Stimulated activated naive CD8-positive, alpha-beta T cell treated with anti-CD3 and anti-CD28 coated beads, Interleukin-15, amount 100 ng/mL, for 72 hours (primary cell): ENCODE measurements at places on chromosomes 2 and 18.
A peak's percentile ranks its signal among the peaks of the same experiment; 100 is the strongest.

GRCh38 chr2:150212722-150213171 lies 274.7 kb downstream of the RND3 start:
- DNase-seq = no peak

DNA sequence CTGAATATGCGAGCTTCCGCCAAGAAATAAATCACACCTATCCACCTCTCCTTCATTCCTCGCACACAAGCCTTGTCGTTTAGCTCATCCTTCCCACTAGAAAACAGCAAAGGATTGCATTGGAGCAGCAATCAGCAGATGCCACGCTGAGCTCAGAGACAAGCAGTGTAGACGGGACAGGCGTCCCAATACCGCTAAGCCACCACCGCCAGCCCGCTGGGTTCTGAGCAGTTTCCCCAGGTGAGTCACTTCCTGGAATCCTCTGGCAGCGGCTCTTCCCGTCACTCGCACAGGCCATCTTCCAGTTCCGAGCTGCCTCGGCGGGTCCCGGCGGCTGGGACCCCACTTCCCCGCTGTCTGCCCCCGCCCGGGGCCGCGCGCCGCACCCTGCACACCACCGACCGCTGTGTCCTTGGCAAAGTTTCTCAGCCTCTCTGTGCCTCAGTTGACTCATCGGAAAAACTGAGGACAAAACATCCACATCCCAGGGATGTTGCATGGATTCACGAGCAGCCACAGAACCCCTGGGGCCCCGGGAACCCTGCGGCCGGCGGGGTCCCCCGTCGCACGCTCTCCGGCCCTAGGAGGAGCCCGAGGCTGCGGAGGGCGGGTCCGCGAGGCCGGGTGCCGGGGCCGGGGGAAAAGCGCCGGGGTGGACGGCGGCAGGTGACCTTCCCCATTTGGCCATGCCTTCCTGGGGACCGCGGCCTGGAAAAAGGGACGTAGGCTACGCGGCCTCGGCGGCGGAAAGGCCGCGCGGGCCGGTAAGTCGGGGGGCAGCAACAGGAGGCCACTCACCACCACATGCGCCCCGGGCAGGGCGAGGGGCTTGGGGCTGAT lies 573 bp downstream of the KDSR start:
- DNase-seq = peak; percentile 40

DNA sequence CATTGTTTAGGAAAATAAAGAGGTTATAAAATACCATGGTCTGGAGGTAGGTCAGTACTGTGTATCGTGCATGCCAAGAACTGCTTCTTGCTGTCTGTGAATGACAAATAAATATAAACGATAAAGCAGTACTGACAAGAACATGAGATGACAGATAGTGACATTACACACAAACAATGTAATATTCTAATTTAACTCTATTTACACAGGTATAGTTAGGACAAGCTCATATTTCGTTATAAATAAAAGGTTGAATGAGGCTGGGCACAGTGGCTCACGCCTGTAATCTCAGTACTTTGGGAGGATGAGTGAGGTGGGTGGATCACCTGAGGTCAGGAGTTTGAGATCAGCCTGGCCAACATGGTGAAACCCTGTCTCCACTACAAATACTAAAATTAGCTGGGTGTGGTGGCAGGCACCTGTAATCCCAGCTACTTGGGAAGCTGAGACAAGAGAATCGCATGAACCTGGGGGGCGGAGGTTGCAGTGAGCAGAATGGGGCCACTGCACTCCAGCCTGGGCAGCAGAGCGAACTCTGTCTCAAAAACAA lies 14.7 kb upstream of the GPR75 start:
- no peak for DNase-seq

DNA sequence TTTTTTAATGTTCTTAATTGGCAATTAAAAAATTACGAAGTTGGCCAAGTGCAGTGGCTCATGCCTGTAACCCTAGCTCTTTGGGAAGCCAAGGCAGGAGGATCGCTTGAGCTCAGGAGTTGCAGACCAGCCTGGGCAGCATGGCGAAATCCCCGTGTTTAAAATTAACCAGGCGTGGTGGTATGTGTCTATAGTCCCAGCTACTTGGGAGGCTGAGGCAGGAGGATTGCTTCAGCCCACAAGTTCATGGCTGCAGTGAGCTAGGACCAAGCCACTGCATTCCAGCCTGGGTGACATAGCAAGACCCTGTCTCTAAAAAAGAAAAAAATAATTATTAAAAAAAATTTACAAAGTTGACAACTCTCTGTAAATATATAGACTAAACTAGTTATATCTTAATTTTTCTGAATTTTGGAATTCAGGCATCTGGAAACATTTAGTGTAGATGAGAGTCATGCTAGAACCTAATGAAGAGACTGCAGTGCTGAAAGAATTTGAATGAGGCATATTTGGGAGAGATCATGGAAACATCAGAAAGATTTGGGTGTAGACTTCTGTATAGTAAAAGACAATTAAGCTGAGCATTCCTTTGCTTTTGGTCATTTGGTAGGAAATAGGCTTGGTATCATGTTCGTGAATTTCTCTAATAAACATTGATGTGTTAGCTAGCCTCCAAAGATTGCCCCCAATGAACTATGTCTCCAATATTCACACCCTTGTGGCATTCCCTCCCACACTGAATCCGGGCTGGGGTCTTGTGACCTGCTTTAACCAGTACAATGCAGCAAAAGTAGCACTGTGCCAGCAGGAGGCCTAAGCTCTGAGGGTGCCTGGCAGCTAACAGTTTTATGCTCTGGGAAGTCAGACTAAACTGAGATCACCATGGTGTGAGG lies 4.2 kb upstream of the ROCK1 start:
- no peak for DNase-seq

GRCh38 chr2:48249025-48249424 lies 280.9 kb upstream of the STON1 start:
- no peak for DNase-seq

GRCh38 chr2:197707316-197708213 lies 2.4 kb downstream of the MARS2 start:
- no peak for DNase-seq

- DNase-seq = no peak
These were observed 163.6 kb downstream of the C1D start for GRCh38 chr2:67899187-67899586.

DNA sequence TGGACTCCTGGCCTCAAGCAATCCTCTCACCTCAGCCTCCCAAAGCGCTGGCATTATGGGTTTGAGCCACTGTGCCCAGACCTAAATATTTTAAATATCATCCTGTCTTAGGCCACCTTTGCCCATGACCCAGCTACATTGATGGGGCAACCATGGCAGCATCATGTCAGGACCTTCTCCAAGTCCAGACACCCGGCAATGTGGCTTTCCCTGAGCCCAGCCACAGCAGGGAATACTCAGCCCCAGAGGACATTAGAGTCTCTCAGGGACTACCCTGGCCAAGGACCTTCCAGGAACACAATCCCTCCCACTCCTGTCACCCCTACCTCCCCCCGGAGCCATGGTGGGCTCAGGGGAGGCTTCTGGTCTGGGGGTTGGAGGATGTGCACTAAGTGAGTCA lies 72.8 kb downstream of the SMAD7 start:
- DNase-seq = no peak

GRCh38 chr2:235669269-235669831 lies 175.5 kb downstream of the AGAP1 start:
- DNase-seq = peak; percentile 21

DNA sequence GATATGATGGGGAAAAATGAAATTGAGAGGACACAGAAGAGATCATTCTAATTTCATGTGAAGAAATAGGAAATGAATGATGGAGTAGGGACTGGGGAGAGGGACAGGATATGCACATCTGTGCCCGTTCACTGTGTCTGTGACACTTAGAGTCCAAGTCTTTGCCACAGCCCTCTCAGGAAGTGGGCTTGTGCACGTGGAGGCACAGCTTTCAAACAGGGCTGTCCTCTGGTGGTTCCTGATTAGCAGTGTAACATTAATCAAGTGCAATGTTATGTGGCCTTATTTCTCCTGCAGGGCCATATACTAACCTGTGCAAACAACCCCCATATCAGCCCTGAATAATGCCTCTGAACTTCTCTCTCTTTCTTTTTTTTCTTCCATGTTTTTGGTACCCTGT lies 312.2 kb upstream of the FAM98A start:
- DNase-seq = no peak

- no peak for DNase-seq
These were observed 788 bp downstream of the ARMC9 start for GRCh38 chr2:231199219-231199618.

DNA sequence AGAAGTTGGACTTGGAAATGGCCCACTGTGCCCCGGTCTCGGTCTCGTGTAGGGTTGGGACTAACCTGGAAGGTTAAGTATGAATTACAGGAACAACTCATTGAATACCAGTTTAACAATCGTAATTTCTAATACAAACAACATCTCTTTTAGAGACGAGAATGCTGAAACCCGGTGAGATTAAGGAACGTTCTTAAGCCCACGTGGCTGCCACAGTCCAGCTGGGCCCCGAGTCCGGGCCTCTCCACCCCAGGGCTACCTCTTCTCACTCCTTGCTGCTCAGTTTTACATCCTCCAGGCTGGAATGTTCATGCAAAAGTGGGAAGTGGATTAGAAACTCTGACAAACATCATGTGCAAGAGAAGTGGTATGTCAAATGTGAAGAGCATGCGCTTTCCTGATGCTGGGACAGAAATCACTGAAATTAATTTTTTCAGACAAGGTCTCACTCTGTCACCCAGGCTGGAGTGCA lies 29.4 kb downstream of the NGEF start:
- no peak for DNase-seq

DNA sequence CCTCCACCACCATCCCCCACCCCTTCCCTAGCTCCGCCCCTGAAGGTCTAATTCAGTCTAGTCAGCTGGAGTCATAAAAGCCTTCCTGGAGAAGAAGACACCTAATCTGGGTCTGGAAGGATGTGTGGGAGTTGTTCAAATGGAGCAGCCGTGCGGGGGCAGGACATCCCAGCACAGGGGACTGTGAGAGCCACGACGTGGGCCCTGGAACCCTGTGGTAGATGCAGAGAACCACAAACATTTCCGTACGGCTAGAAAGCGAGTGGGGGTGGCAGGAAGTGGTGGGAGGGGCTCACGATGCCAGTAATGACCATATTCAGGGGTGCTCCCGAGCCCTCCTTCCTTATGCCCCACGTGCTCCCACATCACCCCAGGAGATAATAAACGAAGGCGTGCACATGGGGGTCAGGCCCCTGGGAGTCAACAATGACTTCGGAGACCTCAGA lies 20.9 kb upstream of the COL6A3 start:
- peak; percentile 64 for DNase-seq

GRCh38 chr2:182241936-182242335 lies 184.9 kb downstream of the PDE1A start:
- no peak for DNase-seq

- no peak for DNase-seq
These were observed 843.0 kb downstream of the DPP10 start for GRCh38 chr2:115285416-115285815.

DNA sequence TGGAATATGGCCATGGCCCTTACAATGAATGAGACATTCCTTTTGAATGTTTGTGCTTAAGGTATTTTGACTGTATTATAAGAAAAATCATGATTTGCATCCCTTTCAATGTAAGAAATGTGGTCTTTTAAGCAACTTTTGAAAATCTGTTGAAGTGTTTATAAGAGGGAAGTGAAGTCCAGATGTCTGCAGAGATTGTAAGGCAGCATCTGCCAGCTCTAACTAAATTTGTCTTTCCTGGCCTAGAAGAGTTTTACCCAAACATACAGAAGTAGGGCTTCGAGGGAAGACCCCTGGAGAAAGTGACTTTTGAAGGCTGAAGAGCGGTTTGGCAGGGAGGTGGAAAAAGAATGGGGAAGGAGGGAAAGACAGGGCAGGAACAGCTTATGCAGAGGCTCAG lies 12.2 kb downstream of the EML6 start:
- DNase-seq = no peak

DNA sequence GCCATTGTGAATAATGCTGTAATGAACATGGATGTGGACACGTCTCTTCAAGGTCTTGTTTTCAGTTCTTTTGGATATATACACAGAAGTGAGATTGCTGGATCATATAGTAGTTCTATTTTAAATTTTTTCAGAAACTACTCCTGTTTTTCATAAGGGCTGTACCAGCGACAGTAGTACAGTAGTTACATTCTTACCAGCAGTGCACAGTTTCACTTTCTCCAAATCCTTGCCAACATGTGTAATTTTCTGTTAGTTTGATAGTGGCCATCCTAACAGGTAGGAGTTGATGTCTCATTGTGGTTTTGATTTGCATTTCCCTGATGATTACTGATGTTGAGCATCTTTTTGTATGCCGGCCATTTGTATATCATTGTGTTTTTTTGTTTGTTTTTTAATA lies 81.7 kb downstream of the EPC2 start:
- DNase-seq = no peak

- no peak for DNase-seq
These were observed 30.5 kb downstream of the EML4 start for GRCh38 chr2:42199626-42200025.

GRCh38 chr2:26681656-26682055 lies 10.9 kb upstream of the KCNK3 start:
- DNase-seq = no peak

DNA sequence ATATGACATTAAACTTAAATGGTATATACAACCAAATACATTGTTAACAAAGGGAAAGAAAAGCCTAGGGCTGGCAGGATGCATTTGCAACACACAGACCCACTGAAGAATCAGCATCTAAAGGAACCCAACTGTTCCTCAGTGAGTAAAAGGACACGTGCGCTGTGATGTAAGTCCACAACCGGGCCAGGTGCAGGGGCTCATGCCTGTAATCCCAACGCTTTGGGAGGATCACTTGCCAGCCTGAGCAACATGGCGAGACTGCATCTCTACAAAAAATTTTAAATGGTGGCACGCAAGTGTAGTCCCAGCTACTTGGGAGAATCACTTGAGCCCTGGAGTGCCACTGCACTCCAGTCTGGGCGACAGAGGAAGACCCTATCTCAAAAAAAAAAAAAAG lies 3.9 kb downstream of the DTNB start:
- no peak for DNase-seq

DNA sequence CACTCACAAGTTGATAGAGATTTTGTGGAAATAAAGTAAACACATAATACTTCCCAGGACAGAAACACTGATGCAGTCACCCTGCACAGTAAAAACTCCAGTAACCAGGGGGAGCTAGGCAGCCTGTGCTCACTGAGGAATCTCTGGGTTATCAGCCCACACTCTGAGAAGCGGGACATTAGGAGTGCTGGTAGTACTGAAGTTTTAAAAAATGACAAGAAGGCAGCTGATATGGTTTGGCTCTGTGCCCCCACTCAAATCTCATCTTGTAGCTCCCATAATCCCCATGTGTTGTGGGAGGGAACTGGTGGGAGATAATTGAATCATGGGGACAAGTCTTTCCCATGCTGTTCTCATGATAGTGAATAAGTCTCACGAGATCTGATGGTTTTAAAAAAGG lies 31.4 kb downstream of the KCTD1 start:
- no peak for DNase-seq

DNA sequence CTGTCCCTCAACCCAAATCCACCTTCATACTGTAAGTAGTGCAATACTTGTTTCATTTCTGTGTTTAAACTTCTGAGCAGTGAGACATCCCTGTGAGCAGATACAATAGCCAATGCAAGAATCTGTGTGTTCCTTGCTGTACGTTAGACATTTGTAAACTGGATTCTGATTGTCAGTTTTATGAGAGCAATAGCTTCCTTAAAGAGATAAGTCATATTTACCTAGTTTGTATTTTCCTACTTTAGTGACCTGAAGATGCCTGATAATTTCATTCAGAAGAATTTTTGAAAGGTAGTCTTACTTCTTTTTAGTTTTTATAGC lies 90.7 kb downstream of the DPP4 start:
- DNase-seq = no peak

GRCh38 chr2:107276034-107276433 lies 390.1 kb upstream of the ST6GAL2 start:
- no peak for DNase-seq
